ENCODE measurements at places on chromosomes 11 and 22.

- no peak overlapping the region for H3K27ac ChIP-seq
- no peak overlapping the region for H3K4me3 ChIP-seq
- peaks cover 9% of the 10 kb centered on the region for H3K27me3 ChIP-seq
- H3K4me1 ChIP-seq = peaks cover 1% of the 10 kb centered on the region
- DNase-seq = no peak
Measured at GRCh38 chr11:45778341-45778740, 26.6 kb upstream of the SLC35C1 start.

DNA sequence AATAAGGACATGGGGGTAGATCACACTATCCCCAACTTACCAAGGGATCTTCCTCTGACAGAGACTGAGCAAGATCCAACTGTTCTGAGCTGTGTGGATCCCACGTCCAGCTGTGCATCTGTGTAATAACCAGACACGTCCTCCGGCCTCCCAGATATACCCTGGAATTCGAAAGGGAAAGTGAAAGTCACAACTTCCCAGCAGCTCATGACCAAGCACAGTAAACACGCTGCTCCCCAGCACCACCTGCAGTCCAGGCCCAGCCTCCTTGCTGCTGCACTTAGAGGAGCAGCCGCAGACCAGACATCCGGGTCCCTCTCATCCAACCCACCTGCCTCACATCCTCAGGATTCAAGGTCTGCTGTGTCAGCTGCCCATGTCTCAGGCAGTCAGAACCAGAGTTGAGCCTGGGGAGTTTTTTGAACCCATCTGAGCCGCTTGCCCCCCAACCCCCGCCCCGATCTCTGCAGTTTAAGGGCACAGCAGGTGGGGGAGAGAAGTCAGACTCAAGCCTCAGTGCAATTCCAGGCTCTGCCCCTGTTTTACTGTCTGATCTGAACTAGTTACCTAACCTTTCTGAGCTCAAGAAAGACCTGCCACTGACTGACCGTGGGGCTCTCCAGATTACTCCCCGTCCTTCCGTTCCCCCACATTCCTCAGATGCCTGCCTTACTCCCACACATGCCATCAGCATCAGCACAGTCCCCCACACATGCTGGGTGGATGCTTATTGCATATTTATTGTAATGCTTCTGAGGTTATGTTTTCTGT is at the start of gene APOL2:
Gene APOL2 (minus strand): TSS at position 127 of the 771 bp plus-strand sequence. CDS start 6,365 bp downstream, outside the sequence.
- DNase-seq = peak; percentile 93
- H3K27ac ChIP-seq = peak within 1 kb of the TSS; percentile 99
- no peaks in the 10 kb centered on the region for H3K27me3 ChIP-seq
- peak within 1 kb of the TSS; percentile 98 for H3K4me3 ChIP-seq
- H3K36me3 ChIP-seq = peaks cover 40% of the 10 kb centered on the region
- H3K4me1 ChIP-seq = peaks cover 42% of the 10 kb centered on the region

- no peaks in the 10 kb centered on the region for H3K4me1 ChIP-seq
- no peak overlapping the region for H3K4me3 ChIP-seq
- H3K27ac ChIP-seq = no peak overlapping the region
- DNase-seq = no peak
- no peaks in the 10 kb centered on the region for H3K27me3 ChIP-seq
Measured at GRCh38 chr11:25562417-25562816, 769.5 kb upstream of the ANO3 start.

- no peak overlapping the region for H3K4me3 ChIP-seq
- H3K27me3 ChIP-seq = no peaks in the 10 kb centered on the region
- no peak overlapping the region for H3K27ac ChIP-seq
Measured at GRCh38 chr11:95714843-95715776, 74.5 kb downstream of the FAM76B start.

DNA sequence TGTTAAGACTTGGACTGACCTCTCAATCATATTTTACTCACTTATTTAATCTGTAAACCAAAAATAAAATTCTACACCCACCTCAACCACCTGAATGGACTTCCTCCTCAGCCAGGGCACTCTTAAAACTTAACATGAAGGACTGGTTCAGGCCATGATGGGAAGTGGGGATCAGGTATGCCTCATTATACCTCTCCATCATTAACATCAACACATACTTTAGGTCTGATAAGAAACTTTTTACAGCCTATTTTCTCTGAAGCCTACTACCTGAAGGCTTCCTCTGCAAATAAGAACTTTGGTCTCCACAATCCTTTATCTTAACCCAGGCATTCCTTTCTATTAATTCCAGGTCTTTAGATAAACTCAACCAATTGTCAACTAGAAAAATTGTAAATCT is 390.0 kb downstream of the AASDHPPT start:
- H3K4me3 ChIP-seq = no peak overlapping the region
- H3K27me3 ChIP-seq = no peaks in the 10 kb centered on the region
- DNase-seq = no peak

- H3K27ac ChIP-seq = peak overlapping the region; percentile 87
- H3K27me3 ChIP-seq = no peaks in the 10 kb centered on the region
- peak overlapping the region; percentile 82 for H3K4me3 ChIP-seq
- H3K4me1 ChIP-seq = peaks cover 47% of the 10 kb centered on the region
- peak; percentile 37 for DNase-seq
Measured at GRCh38 chr11:67400251-67400941, 1.3 kb downstream of the PPP1CA start.

DNA sequence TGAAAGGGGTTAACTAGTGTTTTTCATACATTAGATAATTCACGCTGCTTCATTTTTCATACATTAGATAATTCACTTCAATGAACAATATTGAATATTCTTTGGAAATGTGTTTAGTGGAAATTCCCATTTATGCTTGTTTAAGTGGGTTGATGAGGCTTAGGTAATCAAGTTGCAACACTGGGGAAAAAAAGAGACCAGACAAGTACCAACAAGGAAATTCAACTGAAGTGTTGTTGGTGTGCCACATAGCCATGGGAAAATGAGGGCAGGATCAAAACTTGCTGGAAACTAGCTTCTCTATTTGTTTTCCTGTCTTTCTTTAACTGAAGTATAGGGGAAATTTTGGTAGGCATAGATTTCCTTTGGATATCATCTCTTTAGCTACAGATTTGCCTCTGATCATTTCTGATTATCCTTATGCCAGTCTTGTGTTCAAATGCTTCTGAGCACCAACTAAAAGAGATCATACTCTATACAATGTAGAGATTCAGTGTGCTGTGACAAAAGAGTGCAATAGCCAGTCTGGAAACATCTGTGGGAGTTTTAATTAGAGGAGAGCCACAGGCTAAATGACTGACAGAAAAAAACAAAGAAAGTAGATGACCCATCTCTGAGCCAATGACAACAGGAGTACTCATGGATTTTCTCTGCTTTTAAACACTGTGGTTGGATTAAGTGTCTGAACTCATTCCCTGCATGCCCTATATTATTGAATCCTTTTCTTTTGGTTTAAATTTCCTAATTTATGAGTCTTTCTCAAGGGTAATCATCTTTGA is 67.6 kb upstream of the CTSC start:
- H3K4me3 ChIP-seq = no peak overlapping the region
- H3K27me3 ChIP-seq = no peaks in the 10 kb centered on the region
- peaks cover 23% of the 10 kb centered on the region for H3K4me1 ChIP-seq
- no peak for DNase-seq

DNA sequence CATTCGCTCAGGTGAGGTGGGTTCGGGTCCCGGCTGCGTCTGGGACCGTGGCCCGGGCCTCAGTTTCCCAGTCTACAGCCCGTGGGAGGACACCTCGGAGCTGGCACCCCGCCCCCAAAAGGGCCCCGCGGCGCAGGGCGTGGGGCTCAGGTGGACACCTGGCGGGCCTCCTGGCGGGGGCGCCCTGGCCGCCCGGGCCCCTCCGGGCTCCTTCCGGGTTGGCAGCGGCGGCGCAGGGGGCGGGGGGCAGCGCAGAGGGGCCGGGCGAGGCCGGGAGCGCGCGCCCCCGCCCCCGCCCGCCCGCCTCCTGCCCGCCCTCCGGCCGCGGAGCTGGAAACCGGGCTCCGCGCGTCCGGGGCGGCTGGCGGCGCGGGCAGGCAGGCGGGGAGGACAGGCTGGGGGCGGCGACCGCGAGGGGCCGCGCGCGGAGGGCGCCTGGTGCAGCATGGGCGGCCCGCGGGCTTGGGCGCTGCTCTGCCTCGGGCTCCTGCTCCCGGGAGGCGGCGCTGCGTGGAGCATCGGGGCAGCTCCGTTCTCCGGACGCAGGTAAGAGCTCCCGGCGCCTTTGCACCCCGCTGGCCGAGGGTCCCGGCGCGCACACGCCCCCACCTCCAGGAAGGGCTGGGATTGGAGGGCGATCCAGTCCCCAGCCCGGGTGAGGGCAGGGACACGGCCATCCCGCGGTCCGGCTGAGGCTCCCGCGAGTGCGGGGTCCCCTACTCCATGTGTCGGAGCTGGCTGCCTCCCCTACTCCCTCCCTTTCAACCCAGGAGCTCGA is at the start of gene EMID1:
Gene EMID1 (plus strand): TSS at position 303 of the 778 bp plus-strand sequence. CDS start 143 bp downstream, at position 446.
- H3K4me3 ChIP-seq = peak within 1 kb of the TSS; percentile 44
- no peaks in the 10 kb centered on the region for H3K36me3 ChIP-seq
- peaks cover 16% of the 10 kb centered on the region for H3K4me1 ChIP-seq
